ENCODE measurements at places on chromosomes 5 and 9.

DNA sequence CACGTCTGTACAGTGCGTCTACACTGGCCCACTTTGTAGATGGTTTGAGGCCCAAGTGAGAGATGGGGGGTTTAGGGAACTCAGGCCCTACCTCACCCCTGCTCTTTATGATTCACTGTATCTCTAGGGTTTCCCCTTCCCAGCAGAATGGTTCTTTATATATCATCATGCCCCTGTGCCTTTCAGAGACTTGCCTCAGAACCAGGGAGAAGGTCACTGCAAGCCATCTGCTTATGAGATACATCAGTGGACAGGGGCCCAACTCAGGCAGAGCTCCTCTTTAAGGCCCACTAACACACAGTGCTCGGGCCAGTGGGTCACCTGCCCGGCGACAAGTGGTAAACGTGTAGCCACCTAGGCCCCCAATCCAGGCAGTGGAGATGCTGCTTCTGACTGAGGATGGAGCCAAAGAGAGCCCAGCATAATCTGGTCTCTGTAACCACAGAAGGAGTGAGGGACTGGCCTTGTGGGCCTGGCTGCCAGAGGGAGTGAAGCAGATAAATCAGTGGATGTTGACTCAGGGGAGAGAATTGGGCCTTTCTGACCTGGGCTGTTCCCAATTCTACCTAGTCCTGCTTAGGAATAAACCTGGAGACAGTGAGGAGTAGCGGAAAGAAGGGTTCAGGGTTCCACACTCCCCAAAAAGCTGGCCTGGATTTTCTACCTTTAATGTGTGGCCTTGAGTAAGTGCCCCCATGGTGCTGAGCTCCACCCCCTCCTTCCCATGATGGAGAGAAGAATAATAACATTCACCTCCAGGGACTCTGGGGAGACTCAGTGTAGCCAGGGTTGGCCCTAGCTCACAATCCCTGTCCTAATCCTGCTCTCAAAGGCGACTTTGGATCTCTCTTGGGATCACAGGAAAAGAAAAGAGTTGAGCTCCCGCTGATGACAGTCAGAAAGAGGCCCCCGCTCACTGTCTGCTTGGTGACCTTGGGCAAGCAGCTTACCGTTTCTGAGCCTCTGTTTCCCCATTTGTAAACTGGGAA lies 2.8 kb upstream of the DUSP1 start:
- no peak for DNase-seq

DNA sequence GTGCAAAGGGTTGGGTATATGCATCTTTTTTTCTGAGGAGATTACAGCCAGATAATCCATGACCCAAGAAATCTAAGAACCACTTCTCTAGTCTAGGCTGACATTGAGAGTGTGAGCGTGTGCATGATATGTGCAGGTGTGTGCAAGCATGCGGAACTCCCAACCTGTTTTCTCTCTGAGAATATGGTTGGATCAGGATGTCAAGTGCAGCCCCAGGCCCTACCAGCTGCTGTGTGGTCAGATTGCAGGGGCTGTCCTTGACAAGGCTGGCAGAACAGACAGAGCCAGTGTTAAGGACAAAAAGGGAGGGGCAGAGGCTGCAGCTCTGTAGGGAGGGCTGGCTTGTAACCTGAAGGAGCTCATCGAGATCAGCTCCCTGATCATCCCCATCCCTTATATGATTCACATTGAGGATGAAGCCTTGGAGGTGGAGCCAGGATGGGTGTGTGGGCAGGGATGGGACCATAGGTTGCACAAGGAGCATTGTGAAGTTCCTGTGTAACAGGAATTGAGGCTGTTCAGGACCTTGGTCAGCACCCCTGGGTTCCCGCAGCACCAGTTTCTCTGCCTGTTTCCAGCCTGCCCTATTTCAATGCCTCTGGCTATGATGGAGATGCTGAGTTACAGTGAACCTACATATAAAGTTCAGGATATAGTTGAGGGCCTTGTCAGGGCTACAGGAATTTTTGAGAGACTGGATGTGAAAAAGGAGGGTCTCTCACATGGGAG lies 52.6 kb upstream of the ARAP3 start:
- DNase-seq, result no peak

GRCh38 chr5:95924720-95925377 lies 36.8 kb downstream of the ELL2 start:
- no peak for DNase-seq

GRCh38 chr5:109388407-109388806 lies 21.4 kb downstream of the PJA2 start:
- no peak for DNase-seq

DNA sequence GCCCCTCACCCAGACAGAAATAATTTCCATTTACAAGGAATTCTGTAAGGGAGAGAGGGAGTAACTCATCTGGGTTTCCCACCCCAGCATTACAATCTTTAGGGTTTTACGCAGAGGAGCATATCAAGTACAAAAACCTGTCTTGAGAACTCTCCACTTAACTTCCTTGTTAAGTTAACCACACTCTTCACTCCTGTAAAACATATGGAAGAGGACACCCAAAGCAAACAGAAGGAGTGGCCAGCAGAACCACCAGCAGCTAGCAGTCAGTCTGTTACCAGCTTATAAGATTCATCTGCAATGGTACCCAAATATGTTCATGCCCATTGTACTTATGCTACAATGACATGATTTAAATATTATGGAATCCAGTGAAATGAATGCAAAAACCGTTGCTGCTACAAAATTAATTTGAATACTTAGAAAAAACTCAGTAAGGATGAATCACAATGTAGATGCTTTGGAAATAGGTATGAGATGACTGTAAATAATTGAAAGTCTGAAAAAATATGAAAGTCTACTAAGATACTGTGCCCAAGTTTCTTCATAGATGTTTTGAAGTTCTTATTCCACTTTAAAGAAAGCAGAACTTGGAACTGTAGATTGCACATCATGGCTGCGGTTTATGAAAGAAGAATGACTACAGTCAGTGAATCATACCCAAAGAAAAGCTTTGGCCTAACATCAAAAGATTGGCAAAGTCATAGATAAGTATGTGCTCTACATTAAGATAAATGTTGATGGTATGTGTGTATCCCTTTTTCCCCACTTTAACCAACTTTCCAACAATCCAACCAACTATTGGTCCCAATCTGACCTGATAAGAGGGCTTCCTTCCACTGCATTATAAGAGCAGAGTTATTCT lies 233.6 kb downstream of the ACTL7B start:
- DNase-seq, result no peak

Data from stimulated activated CD4-positive, alpha-beta T cell treated with anti-CD3 and anti-CD28 coated beads, Interleukin-15, amount 100 ng/mL, for 1 hour (primary cell).